Urinary bladder (tissue), 4 donors: ENCODE measurements at places on chromosomes 1 and 21. TPM values are rescaled to one million over a fixed set of nuclear protein-coding genes. Genes with fewer than 3 reads are reported as not detected.
A peak's percentile ranks its signal among the peaks of the same experiment; 100 is the strongest.

- DNase-seq: no peak
Observed at GRCh38 chr1:192914696-192915095, 105.9 kb downstream of the RGS2 start.

GRCh38 chr1:214700437-214700836 lies 97.4 kb downstream of the CENPF start:
- no peak for DNase-seq

GRCh38 chr1:9766759-9767442 lies 56.9 kb downstream of the CLSTN1 start:
- no peak for DNase-seq

DNA sequence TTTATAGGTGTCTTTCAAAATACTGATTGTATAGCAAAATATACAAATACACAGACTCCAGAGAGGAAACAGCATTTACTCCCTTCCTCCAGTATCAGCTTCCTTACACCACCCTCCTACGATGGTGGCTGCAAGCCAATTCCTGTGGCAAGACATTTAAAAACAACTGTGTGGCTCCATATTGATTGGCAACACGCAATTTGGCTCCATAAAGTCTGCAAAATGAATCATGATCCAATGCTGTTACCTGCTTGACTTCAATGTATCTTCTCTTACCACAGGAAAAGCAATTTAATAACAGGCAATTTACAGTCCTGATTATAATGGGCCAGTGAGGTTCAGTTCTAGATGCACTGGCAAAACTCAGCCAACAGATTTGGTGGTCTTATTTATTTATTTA lies 19.7 kb upstream of the ATP6V1G3 start:
- DNase-seq: no peak

DNA sequence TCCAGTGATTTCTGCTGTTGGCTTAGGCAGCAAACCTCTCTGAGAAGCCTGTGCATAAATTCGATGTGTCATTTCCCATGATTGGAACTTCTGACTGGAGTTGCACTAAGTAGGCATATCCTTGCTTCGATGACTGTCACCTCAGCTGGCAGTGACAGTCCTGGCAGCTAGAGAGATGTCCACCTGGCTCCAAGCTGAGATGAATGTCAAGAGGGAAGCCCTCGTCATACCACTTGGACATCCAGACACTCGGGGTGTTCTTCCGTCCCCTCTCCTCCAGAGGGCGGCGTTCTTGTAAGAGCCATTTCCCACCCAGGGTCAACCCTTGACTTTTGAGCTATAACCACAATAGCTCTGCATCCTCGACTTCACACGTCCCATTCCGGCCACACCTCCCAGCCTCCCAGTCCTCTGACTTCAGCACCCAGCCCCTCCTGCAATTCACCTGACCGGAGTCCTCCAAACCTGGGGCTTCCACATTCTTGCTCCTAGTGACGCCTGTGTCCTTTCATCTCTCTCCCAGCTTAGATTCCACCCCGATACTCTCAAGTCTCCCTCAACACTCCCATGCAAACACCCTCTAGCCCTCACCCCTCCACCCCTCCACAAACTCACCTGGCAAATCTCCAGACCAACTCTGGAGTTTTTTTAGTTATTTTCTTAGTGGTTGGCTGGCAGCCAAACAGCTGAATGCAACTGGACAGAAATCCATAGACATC lies 17.3 kb downstream of the CA6 start:
- DNase-seq: no peak

GRCh38 chr1:55358581-55358980 lies 143.4 kb upstream of the USP24 start:
- no peak for DNase-seq

- DNase-seq: no peak
Observed at GRCh38 chr1:117092594-117092993, 29.0 kb downstream of the TRIM45 start.

DNA sequence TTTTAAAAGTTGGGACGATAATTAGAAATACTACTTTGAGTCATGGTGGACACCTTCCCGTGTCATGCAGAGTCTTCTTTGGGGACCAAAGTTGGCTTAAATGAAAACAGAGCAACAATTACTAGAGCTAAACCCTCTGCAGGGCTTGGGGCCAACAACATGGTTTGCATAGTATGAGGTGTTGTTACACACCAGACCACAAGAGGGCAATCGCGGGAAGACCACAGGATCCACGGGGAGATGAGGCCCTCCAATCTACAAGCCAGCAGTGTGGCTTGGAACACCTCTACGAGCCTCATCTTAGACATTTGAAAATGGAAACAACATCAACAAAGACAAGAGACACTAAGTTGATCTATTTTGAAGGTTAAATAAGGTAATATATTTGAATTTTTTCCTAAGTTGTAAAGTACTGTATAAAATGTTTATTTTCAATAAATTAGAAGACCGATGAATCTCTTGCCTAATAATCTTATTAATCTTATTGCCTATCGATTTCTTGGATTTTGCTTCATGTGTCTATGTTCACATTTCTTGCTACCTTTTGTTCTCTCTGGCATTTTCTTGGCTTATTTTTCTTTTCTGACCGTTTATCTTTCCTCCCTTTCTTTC lies 8.2 kb upstream of the SMCP start:
- peak; percentile 18 for DNase-seq

DNA sequence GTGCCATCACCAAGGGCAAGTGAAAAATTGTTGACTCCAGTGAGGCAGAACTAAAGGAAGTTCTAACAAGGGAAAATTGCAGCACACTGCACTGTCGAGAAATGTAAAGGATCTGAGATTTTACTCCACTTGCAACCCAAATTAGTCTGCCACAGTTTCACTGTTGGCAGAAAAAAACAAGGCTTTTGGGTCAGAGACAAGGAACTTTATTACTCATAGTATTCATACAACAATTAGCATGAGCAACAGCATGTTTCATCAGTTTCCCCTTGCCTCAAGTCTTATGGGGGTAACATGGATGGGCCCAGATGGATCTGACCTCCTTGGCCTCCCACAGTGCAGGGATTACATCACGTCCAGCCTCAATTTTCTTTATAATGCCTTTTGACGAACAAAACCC lies 125.3 kb downstream of the LTN1 start:
- no peak for DNase-seq

DNA sequence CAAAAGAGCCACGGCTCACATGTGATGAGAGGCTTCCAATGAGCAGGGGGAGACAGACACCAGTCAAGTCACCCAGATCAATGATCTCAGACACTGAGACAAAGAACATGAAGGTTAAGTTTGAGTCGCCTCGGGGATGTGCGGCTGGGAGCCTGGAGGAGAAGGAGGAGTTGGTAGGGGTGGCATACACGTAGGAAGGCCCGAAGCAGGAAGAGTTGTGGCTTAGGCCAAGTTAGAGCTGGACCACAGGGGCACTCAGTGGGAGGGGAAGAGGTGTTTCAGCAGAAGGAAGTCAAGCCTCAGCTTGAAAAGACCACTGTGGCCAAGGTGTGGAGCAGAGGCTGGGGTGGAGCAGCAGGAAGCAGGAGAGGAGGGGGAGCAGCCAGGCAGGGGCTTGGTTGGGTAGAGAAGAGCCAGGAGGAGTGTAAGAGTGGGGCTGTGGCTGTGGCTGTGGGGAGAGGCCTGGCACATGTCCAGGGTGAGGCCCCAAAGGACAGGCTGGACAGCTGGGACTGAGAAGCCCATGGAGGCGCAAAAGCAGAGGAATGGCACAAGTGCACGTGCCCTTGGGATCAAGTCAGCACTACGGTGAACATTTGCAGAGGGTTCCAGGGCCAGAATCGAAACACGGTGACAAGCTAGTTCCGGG lies 27.6 kb downstream of the CTNNBIP1 start:
- no peak for DNase-seq

DNA sequence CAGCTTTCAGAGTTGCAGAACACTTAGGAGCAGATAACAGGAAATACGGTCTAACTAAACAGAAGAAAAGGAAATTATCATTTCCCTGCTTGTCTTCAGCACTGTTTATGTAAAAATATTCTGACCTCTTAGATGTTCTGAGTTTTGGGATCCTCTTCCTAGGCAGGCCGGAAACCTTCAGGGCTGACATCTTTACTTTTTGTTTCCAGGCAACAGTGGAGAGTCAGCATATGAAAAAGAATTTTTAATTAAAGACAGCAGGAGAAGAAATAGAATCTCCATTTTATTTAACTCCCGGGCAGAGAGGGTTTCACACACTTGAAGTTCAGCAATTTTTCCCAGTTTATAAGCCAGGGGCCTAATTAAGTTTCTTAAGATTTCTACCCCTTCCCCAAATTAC lies 5.1 kb upstream of the RIPPLY3 start:
- DNase-seq: no peak

GRCh38 chr1:25206201-25206600 lies 26.1 kb downstream of the SYF2 start:
- DNase-seq: no peak

- DNase-seq: no peak
Observed at GRCh38 chr1:6399294-6399693, 5.7 kb upstream of the ACOT7 start.

DNA sequence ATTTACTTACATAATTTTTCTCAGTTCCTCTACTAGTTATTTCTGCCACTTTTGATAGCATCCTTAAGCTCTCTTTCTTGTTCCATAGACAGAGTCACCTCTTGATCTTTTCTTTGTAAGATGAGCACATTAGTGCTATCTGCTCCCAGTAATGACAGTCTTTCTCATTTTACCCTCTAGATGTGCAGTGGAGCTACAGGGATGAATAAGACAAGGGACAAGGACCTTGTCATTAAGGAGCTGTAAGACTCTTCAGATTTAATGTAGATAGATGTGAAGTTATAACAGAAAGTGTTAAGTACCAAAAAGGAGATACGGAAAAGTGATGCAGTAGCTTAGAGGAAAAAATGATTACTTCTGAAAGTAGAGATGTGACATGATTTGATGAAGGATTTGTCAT lies 20.4 kb downstream of the SCP2 start:
- no peak for DNase-seq

GRCh38 chr1:3186526-3186921 lies 117.5 kb downstream of the PRDM16 start:
- peak; percentile 20 for DNase-seq

DNA sequence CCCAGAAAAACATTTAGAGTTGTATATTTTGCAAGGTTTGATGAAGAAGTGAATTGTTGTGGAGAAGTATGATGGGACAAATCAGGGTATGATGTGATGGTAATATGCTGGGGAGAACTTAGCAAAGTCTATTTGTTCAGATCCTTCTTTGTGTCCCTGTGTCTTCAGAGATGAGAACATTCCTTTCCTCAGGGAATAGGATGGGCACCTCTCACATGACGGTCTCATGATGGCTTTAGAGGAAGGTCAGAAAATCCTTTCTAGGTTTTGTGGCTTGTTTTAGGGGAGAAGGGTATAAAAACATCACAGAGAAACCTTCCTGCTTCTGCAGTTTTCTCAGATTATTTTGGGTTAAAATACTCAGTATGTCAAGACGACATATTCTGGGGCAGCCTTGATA lies 171.3 kb upstream of the NRIP1 start:
- DNase-seq: no peak

GRCh38 chr1:119703666-119704450 lies 7.9 kb upstream of the PHGDH start:
- DNase-seq: no peak

DNA sequence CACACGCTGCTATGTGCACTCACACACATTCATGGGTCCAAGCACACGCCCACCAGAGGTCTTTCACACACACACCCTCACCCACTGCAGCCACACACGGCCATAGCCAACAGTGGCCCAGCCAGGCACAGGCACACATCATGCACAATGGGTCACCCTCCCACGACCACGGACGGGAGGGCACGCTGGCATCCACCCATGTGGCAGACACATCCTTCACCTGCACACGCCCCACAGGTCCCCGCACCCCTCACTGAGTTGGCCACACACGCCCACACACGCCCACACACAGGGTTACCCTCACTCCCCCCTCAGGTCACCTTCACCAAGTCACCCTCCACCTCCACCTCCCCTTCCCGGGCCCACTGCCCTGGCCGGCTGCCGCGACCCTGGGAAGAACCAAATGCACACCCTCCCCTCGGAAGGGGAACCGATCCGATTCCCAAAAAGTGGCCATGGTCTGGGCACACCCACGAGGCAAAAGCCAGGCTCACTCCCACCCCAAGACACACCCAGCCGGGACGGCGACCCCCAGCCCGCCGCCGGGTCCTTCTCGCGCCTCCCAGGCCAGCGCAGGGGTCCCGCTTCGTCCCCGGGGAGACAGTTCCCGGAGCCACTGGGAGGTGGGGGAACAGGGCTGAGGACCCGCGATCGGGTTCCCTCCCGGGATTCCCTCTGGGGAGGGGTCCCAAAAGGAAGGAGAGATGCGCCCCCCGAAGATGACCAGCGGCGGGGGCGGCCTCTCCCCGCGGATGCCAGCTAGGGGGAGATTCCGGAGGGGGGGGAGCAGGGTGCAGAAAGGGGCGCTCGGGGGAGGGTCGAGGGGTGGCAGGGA lies 860 bp downstream of the SDC3 start:
- DNase-seq: no peak

- no peak for DNase-seq
Observed at GRCh38 chr1:88740784-88741183, 56.7 kb downstream of the PKN2 start.

- DNase-seq: no peak
Observed at GRCh38 chr1:23930861-23931490, 17.8 kb upstream of the CNR2 start.

Gene CBR1
- polyA plus RNA-seq: 132 TPM

Gene RNF187
- 44.2 TPM for polyA plus RNA-seq

Gene GPR153
- polyA plus RNA-seq: 12.9 TPM

Gene CD53
- polyA plus RNA-seq: 48.9 TPM

Gene RGS1
- polyA plus RNA-seq: 96.8 TPM

Gene KMO
- 0.35 TPM for polyA plus RNA-seq

Gene KRTAP19-3
- polyA plus RNA-seq: not detected

Gene ADIPOR1
- polyA plus RNA-seq: 71.1 TPM

Gene TMEM81
- polyA plus RNA-seq: 1.5 TPM

Gene TCP10L
- polyA plus RNA-seq: 0.76 TPM
